Ammon's horn (tissue), 1 donor: ENCODE measurements at places on chromosomes 13 and 19.
A peak's percentile ranks its signal among the peaks of the same experiment; 100 is the strongest.

GRCh38 chr13:28163587-28163986 is 25.2 kb downstream of the PAN3 start:
- no peak for DNase-seq

GRCh38 chr13:56012644-56013043 is 1128.1 kb upstream of the PRR20A start:
- DNase-seq, result no peak

DNA sequence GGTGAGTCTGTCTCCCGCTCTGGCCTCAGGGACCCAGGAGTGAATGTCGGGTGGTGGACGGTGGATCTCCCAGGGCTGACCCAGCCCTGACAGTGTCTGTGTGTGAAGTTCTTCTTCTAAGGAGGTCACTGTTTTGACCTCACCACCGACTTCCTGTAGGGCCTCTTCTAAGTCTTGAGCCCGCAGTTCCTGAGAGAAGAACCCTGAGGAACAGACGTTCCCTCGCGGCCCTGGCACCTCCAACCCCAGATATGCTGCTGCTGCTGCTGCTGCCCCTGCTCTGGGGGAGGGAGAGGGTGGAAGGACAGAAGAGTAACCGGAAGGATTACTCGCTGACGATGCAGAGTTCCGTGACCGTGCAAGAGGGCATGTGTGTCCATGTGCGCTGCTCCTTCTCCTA is at the start of gene SIGLEC7:
TSS of gene SIGLEC7 (plus strand) at position 183 of the 400 bp plus-strand sequence. CDS start at position 252, 69 bp downstream.
- peak; percentile 48 for DNase-seq

DNA sequence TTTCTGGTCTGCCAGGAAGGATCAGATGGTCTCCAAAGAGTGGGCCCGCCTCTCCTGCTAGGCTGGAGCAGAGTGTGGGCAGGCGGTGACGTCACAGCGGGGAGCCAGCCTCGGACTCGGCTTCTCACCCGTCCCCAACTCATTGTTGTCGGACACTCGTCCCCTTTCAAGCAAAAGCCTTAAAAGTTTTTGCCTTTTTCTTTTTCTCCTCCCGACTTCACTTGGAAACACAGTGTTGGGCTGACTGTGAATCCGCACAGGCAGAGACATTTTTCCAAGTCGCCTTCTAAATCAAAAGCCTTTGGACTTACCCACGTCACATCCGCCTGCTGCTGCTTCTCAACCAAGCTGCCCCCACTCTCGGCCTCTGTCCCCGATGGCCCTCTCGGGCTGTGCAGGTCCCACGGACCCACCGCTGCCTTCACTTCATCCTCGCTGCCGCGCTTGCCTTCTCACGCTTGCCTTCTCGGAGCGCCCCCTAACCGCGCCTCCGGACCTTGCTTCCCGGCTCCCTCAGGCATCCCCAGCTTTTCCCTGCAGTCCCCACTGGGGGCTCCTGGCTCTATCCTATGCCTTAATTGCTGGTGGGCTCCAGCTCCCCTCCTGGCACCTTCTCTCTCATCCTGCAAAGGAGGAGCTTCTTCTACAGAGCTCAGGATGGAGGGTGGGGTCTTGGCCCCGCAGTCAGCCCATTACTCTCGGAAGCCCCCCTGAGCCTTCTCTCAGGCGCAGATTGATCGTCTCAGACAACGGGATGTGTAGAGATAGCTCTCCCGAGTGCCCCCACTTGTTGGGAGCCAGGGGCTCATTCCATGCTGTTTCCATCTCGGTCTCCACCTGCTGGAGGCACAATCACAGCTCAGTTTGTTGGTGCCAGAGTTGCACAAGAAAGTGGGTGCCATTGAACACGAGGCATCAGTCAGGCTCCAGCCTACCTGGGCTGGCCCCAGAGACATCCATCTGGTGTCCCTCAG is 3.9 kb upstream of the ZNF135 start:
- peak; percentile 84 for DNase-seq

- no peak for DNase-seq
Observed at GRCh38 chr19:49210108-49210900, 52.7 kb downstream of the TRPM4 start.

DNA sequence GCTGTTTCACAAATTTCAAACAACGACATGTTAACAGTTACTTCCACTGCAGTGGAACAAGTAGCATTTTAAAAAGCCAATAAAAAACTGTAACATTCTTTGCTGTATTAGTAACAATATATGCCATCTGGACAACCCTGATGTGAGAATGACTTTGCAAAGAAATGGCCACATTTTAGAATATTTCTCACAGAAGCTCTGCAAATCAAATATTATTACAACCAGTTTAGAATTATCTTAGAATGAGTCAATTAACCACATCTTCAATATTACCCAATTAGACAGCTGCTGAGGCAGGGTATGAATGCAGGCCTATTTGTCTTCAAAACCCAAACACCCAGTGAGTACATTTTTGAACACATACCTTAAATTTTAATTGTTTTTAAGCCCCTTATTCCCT is 3.2 kb downstream of the ZNF699 start:
- DNase-seq, result no peak

DNA sequence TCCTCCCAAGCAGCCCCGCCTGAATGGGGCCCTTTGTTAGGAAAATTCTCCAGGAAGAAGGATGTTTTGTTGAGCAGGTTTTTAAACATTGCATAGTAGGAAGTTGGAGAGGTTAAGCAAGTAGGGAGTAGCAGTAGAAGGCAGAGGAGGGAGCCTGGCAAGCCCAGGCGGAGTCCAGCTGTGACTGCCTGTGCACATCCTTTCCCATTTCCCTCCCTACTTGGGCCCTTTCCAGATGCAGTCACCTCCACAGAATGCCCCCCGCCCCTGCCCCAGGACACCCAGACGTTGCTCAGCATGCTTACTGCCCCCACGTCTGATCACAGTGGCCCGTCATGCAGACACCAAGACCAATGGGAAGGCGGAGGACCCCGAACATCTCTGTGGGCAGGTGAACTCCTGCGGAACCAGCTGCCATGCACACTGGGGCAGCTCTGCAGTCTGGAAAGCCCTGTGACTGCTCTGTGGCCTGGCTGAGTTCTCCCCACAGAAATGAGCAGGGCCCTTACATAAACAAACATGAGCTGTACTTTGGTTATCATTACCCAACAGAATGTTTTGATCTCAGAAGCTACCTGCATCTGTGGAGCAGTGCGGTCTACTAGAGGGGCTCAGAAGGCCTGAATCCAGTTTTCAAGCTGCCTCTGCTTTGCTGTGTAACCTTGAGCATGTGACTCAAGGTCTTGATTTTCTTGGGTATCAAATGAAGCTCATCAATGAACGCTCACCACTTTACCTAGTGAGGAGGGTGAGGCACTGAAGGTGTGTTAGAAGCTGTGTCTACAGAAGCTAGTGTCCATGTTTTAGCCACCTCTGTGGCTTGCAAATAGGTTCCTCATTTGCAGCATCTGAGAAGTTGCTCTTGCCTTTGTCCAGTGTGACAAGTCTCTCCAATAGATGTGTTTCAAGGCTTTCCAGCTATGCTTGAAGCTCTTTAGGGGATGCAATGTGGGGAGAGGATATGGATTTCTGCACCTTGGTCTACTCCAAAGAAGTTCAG is 84.2 kb downstream of the TNFRSF19 start:
- DNase-seq, result no peak

GRCh38 chr13:107846642-107847041 is 368.7 kb downstream of the LIG4 start:
- no peak for DNase-seq

DNA sequence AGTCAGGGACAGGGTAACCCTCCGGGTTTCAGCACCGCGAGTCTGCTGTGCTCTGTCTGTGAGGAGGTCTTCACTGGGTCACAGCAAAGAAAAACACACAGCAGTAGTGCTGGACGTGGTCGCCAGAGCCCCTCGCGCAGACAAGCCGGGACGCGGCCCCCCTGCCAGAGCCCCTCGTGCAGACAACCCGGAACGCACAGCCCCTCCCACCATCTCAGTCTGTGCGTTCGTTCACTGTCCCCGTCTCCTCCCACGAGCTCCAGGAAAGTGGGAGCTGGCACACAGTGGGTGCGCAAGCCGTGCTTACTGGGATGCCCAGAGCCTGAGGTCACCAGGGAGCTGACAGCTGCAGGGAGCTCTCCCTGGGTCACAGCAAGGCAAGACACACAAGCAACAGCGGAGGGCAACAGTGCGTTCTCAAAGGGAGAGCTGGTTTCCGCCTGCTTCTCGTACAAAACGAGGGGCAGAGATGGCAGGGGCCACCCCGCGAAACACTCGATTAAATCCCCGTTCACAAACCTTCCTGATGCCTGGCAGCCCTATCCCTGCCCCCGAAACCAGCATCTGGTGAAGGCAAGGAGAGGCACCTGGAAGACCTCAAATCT is 3.2 kb upstream of the PLPP2 start:
- DNase-seq, result peak; percentile 34

- no peak for DNase-seq
Observed at GRCh38 chr13:36764957-36765356, 54.1 kb upstream of the RFXAP start.

- DNase-seq, result no peak
Observed at GRCh38 chr13:46975173-46975572, 78.3 kb upstream of the HTR2A start.

DNA sequence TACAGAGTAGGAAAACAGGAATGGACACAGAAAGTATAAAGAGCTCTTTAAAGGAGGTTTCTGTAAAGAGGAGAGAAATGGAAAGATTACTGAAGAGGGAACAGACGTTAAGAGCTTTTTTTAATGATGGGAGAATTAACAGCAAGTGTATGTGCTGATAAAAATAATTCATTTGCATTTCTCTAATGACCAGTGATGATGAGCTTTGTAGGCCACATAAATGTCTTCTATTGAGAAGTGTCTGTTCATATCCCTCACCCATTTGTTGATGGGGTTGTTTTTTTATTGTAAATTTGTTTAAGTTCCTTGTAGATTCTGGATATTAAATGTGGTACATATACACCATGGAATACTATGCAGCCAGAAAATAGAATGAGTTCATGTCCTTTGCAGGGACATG is 40.0 kb downstream of the MYO16 start:
- DNase-seq, result no peak

GRCh38 chr13:99335087-99335486 is 27.9 kb upstream of the GPR183 start:
- DNase-seq, result no peak

- peak; percentile 83 for DNase-seq
Observed at GRCh38 chr19:35268536-35269437, at the start of gene USF2. Gene USF2, plus strand, starts transcription at chr19:35268962. Its CDS starts 140 bp downstream, at chr19:35269102.

DNA sequence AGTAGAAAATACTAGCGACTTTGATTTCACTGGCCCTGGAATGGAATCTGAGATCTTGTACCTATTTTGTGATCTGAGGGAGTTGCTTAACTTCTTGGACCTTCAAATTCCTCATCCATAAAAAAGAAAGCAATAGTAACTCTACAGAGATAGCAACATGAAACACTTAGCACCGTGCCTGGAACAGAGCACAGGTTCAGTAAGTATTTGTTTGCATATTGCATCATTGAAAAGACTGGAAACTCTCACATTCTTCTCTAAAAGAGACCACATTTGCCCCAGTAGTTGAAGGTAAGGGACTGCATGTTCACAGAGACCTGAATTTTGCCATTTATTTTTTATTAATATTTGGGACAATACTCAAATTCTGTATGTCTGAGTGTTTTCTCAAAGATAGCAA is 358.1 kb downstream of the COG6 start:
- no peak for DNase-seq

- DNase-seq, result no peak
Observed at GRCh38 chr19:56071151-56071550, 49.9 kb downstream of the ZNF787 start.

GRCh38 chr13:35824825-35825224 is 306.4 kb downstream of the DCLK1 start:
- DNase-seq, result no peak

DNA sequence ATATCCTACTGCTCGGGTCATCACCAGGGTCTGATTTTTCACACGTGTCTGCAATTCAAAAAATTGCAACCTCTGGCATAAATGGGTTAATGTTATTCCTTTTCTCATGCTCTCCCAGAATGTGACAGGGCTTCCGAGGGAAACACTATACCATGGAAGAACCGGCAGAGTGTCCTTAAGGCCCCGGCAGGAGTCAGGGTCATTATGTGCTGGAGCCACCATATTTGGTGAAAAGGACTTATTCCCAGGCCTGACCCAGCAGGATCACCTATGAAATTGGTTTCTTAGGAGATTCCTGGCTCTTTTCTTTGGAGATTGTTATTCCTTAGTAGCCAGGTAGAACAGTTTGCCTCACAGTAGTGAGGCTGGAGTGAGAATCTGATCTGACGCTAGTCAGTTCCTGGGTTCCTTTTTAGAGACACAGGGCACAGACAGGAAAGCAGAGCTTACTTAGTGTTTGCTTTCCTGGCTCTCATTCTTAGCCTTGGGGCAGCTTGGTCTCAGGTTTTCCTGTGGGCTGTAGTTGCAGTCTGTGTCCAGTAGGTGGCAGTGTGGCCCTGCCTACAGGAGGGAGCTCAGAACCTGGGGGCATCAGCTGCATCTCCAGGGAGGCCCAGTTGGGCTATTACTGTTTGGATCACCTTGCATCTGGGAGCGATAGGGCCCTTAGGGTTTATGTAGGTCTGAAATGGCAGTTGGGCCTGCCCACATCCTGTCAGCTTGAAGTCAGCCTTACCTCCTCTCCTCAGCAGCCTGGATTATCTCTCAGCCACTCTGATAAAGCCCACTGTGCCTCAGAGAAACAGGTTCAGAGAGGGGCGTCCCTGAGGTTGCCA is 12.4 kb downstream of the SNRNP70 start:
- peak; percentile 82 for DNase-seq

DNA sequence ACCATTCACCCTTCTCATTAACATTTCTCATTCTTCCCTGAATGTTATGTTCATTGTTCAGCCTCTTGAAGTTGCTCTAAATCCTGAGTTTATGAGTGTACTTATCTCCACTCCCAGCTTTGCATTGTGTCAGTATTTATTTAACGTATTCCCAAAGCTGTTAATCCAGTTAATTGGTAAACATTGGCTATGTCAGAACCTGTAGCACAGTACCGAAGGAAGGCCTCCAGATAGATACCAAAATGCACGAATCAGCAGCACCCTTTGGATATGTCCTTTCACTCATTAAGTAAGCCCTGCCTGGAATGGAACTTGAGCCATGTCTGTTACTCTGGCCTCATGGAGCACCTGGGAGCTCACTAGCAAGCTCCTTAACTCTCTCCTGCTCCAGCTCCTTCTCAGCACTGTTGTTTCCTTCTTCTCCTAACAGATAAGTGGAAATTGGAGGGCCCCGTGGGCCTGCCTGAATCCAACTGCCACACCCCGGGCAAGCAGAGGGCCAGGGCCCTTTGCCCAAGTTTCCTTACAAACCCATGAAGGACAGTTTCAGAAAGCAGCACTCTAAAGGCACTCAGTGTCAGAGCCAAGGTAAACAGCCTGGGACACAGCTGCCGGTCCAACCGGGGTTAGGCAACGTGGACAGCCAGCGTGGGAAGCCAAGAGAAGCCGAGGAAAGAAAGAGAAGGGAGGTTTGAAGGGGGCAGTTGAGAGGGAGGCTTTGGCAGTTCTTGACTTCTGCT is 155.0 kb upstream of the SERP2 start:
- peak; percentile 56 for DNase-seq

DNA sequence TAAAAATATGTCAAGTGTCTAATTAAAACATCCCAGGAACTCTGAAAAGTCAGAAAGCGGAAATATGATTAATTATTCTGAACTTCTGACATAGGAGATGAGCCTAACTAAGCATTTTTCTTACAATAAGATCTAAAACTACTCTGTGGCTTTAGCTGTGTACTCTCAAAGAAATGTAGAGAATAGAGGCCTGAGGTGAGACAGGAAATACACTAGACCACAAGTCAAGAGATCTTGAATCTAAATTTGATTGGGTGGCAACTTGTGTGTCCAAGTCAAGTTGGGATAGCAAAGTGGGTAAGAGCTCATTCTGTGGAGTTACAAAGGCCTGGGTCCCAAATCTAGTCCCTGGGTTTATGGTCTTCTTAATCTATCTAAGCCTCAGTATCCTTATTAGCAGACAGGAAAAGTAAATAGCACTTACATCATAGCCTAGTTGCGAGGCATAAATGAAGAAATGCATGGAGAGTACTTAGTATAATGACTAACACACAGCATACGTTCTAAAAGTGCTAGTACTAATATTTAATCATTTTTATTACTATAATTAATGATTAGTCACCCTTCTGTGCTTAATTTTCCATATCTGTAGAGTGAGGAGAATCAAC is 9.4 kb upstream of the LRRC63 start:
- no peak for DNase-seq
